ENCODE measurements at places on chromosomes 6 and 20.
A peak's percentile ranks its signal among the peaks of the same experiment; 100 is the strongest.

- peak; percentile 37 for DNase-seq
Measured at GRCh38 chr20:53706466-53707370, 113.1 kb upstream of the ZNF217 start.

GRCh38 chr20:37534401-37535157, 6.9 kb upstream of the BLCAP start:
- peak; percentile 69 for DNase-seq

DNA sequence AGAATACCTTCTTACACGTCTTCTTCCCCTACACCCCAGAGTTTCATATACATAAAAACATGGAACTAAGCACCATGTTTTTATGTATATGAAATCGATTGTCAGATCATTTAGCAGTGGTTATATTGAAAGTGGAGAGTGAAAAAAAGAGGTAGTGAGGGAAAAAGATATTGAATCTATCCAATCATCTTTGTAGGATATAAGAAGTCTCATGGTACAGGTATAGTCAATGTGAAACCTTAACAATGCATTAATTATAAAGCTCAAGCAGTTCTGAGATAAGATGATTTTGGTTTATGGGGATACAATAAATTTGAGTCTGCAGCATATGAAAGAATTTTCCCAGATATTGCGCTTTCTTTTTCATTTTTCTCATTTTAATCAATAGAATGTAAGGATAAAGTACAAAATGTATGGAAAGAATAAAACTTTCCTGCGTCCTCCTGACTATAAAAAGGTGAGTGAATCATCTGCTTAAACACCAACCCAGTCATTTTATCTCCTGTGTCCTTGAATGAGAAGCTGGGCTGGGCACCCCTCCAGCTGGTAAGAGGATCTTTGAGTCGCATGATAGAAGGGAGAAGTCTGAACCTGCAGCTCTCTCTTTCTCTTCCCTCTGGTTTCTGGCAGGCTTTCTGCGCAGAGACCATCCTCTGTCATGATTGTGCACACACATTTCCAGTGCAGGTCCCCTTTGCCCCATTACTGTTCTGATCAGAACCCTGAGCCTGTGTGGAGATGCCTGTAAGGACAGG, 28.1 kb upstream of the AKIRIN2 start:
- no peak for DNase-seq

- no peak for DNase-seq
Measured at GRCh38 chr6:25137916-25138232, 141.3 kb upstream of the CARMIL1 start.

DNA sequence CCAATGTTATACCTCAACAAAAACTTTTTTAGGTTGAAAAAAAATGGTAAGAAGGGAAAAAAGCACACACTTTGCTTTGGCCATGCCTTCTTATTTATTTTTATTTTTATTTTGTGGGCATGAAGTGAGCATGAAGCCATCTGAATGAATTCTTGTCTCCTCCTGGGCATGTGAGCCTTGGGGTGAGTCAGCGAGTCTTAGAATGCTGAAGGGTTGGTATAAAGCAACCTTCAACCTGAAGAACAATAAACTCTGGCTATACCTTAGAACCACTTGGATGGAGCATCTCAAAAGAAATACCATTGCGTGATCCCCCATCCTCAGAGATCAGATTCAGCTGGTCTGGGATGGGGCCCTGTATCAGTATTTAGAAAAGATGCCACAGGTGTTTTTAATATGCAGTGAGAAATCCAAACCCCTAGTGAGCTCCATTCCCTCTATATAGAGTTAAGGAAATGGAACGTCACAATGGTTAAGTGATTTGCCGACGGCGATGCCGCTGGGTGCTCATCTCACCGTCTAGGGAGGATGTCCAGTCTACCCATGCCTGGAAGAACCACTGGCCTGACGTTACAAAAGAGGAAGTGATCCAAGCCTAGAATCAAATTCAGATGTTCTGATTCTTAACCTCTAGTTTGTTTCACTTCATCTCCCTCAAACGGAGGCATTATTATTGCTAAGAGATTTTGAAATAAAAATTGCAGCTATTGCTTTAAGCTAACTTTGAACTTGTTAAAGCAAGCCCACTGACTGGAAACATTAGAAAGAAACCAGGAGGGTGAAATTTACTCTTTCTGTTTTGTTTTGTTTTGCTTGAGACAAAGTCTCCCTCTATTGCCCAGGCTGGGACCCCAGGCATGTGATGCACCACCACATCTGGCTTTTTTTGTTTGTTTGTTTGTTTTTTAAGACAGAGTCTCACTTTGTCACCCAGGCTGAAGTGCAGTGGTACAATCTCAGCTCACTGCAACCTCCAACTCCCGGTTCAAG, 67.1 kb downstream of the EDN1 start:
- no peak for DNase-seq

DNA sequence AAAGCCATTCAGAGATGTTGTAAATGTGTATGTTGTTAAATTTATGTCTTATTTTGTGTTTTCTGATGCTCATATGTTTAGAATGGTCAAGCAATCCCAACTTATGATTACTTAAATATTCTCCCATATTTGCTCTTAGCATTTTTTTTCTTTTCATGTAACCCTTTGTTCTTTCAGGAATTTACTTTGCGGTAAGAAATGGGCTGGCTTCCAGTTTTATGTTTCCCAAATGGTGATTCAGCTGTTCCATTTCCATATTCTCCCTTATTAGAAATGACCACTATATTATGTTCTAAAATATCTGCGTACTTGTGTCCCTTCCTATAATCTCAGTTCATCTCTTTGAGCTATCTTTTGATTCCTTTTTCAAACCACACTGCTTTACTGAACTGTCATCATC, 113.7 kb downstream of the CDH26 start:
- DNase-seq, result no peak

- DNase-seq, result peak; percentile 35
Measured at GRCh38 chr6:111724505-111724904, 118.8 kb upstream of the TRAF3IP2 start.

DNA sequence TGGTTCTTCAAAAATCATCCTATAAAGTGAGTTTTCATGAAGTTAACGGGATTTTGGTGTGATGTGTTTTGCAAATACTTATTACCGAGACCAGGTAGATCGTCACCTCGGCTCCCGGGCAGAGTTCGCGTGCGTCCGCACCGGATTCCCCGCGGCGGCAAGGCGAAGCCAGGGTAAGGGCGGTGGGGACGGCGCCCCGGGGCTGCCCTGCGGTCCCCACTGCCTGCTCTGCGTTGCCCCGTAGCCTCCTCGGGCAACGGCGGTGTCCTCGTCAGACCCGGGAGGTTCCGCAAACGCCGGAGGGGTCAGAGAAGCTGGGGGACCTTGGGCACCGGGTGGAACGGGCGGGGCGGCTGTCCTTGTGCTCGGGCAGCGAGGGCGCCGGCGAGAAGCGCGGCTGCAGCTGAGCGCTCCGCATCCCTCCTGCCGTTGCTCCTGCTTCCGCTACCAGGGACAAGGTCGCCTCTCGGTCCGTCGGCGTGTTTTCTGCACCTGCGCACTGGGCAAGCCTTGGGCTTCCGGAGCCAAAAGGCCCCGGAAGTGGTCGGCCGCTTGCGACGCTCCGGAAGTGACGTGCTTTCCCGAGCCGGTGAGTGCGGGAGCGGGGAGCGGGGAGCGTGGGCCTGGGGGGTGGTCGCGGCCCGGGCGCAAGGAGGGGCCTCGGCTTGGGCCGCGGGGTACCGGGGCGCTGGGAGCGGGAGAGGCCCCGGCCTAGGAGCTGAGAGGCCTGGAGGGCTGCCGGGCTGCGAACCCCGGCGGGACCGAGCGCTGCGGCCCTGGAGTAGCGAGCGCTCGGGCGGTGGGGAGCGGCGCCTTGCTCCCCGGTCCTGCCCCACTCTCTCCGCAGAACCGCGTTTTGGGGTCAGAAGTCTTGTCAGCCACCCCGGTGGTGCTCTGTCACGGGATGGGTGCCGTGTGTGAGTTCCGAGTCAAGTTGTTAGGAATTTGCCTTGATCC, at the start of gene MTG2:
MTG2 (plus strand) TSS at position 560 of the 957 bp plus-strand sequence. CDS start 10,393 bp downstream, outside the sequence.
- DNase-seq, result peak; percentile 96

DNA sequence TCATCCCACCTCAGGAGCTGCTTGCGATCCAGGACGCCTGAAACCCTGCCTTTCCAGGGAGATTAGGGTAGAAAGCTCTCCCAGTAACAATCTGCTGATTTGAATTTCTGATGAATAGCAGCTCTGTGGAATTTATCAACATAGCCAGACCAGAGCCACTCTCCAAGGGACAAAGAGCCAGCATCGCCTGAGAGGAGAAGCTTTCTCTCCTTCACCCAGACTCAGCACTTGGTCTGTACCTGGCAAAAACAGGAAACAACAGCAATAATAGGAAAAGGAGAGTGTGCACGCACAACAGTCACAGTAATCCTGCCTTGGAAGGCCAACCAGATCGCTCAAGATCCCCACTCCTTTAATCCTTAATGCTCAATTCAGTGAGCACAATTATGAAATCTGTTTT, 22.3 kb upstream of the ROS1 start:
- DNase-seq, result no peak

DNA sequence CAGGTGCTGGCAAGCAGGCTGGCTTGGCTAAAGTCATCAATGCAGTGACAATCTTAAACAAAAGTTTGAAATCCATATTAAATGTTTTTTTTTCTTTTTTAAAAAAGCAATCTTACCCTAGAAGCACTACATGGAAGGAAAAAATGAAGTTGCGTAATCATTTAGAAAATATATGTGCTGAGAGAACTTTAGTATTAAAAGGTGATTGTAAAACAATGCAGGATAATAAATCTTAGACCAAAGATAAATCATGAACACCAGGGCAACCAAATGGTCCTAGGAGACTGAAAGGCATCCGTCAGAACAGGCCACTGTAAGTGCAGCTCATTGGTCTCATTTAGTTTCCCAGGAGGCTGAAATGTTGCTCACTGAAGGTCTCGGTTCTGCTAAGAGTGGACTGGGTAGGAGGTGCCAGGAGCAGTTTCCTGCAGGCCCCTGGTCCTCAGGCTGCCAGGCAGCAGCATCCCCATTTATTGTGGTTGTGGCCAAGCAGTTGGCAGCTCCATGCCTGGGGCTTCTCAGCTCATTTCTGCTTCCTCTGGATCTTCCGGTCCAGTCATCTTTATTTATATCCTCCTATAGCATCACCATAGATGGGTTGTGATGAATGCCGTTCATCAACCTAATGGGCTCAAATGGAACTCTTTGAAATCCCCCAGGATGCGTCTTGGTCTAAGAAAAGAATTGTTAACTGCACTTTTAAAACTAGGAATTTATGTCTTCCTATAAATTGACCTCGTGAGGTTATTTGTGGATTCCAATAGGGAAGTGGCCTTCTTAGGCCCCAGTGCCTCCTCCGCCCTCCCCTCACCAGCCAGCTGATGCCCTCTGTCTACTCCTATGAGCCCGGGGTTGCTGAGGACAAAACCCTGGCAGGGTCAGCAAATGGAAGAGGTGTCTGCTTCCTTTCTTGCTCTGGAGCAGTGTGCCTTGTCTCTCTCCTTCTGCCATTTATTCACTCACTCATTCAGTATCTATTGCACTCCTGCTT, 269.0 kb downstream of the UST start:
- no peak for DNase-seq

DNA sequence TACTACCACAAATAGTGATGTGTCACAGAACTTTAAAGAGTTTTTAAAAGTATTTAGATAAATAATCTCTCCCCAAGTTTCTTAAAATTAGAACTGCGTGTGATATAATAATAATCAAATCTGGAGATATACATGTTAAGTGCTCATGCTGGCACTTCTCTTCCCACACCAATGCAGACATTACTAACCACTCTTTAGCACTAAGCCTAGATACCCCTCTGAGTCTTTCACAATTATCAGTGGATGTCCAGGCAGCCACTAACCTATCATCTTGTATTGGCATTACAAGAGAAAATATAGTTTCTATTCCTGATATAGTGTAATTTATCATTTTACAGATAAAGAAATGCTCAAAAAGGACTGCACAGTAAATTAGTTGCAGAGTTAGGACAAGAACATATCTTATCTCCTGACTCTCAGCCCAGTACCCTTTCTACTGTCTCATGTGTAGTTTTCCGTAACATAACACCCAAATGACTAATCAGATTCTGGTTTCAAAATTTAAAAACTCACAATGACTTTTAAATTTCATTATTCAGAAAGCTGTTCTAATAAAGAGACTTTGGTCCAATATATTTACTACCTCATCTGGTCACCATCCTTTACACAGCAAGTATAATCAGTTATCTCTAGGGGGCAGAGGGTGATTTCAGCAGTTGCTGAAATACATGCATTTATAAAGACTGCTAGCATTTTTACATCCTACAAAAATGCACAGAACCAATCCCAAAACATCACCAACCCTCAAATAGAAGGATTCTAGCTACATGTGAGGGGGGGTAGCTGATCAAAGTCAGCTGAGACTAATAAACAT, 215.5 kb upstream of the MCHR2 start:
- DNase-seq, result no peak

DNA sequence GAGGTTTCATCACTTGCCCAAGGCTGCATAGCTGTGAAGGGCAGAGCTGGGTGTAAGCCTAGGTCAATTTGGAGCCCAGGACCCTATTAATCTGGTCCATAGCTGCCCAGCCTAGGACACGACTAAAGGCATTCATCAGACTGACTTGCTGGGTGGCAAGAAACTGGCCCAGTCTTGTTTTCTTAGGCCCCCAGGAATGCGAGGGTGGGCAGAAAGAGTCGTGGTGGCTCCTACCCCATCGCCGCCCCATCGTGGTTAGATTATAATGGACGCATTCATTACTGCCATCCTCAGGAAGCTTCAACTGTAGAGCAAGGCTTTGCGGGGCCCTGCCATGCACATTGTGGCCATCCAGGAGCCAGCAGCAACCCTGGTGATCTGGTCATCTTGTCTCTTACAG, 16.1 kb downstream of the DYNLRB1 start:
- no peak for DNase-seq

DNA sequence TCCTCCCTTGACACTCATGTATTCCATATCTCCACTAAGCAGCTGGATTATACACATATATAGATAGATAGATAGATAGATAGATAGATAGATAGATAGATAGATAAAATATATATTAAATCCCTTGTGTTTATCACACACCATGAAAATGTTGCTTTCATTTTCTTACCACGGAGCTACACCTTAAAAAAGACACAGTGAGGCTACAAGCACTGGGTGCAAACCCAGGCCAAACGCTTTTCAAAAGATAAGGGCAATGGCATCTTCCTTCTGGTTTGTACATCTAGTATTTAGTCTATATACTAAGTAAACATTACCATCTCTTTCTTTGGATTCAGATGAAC, 377.1 kb downstream of the ESR1 start:
- DNase-seq, result no peak

DNA sequence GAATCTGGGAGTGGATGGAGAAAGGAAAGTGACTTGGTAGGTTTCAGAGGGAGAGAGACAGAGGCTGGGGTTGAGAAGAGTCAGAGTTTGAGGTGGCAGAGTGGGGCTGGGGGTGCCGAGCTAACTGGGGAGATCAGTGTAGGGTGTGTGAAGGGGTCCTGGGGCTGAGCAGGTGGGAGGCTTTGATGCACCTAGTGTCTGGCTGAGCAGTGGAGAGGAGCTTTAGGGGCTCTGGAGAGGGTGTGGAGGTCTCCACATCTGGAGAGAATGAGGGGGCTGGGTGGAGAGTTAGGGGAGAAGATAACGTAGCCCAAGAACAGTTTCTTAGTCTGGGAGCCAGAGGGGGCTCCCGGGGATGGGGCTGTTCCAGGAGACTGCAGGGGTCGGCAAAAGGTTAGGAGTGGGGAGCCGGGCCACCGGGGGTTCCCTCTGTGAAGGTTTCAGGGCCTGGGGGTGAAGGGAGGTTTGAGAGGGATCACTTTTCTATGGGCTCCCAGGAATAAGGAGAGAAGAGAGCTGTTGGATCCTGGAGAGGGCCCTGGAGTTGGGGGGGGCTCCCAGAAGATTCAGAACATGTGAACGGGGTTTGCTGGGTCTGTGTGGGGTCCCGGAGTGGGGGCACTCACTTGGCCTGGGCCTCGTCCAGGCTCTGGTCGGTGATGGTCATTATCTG, 797 bp downstream of the PBX2 start:
- DNase-seq, result no peak
